RWPE2 (cell line): ENCODE measurements at places on chromosomes 1 and 21.

DNA sequence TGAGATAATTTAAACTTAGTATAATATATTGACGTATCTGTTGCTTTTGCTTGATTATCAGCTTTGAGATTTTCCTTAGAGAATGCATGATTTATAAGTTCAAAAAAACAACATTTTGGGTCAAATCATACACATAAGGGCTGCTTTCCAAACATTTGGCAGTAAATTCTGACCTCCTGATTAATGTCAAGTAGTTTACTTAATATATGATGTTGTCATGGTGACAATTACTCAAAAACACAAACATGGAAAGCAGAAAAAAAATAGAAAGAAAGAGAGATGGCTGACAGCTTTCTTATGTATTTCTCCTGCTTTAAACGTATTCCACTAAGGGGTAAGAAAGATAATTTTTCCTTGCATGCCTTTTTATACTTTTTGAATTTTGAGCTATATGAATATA, 258.2 kb upstream of the C1orf105 start:
- DNase-seq = no peak

DNA sequence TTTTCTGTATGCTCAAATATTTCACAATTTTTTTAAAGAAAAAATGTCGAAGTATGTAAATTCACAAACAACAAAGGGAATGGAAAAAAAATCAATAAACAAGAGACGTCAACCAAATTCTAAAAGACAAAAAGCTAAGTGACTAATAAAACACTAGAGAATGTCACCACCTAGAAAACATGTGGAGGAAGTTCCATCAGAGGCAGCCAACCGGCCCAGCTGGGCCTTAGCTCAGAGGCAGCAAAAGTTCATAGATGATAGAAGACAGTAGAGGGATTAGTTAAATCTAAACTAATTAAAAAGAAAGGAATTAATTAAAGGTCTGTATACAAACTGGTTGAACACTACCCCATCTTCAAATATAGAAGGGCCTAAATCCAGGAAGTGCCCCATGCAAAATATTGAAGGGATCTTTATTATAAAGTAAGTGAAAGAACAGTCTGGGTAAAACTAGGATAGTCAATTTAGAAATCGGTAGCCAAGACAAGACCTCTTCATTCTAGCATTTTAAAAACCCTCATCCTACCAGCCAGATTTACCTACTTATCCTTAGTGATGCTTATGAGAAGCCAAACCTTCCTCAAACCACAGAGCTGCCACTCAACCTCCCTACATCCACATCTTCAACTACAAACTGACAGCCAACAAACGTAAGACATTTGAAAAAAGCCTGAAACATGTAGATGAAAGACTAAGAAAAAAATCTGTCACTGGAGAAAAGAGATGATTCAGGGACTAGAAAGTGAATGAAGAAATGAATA, 23.7 kb downstream of the MRPL39 start:
- no peak for DNase-seq

DNA sequence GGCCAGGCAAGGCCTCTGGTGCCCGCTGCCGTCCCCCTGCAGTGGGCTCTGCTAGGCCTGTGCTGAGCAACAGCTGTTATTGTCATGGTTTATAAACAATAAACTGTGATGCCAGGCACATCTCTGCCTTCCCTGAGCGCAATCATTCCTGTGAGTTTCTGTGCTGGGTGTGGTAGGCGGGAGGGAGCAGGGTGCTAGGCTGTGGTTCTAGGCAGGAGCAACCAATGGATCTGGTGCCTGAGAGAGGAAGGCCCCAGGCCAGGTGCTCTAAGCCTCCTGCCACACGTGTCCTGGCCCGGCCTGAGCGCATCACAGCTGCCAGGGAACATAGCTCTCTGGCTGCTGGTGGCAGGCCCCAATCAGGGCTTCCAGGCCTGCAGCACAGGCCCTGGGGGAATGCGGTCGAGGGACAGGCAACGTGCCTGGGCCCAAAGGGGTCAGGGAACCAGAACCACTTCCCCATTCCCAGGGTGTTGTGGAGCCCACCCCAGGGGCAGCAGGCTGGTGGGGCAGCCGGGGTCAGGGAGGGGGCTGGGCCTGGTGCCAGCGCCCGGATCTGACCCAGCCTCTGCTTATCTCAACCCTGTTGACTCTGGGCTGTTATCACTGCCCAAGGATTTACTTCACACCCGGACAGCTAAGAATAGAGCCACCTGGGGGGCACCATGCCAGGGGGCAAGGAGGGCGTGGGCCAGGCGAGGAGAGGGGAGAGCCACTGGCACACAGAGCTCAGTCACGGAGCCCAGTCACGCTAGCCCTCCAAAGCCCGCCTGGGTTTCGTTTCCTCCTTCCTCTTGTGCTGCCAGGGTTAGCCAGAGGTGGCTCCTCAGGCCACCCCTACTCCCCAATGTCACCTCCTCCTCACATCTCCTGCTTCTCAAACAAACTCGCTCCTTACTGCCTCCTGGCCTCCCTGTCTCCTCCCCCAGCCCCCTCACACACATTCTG, 11.5 kb downstream of the TRIM46 start:
- no peak for DNase-seq

DNA sequence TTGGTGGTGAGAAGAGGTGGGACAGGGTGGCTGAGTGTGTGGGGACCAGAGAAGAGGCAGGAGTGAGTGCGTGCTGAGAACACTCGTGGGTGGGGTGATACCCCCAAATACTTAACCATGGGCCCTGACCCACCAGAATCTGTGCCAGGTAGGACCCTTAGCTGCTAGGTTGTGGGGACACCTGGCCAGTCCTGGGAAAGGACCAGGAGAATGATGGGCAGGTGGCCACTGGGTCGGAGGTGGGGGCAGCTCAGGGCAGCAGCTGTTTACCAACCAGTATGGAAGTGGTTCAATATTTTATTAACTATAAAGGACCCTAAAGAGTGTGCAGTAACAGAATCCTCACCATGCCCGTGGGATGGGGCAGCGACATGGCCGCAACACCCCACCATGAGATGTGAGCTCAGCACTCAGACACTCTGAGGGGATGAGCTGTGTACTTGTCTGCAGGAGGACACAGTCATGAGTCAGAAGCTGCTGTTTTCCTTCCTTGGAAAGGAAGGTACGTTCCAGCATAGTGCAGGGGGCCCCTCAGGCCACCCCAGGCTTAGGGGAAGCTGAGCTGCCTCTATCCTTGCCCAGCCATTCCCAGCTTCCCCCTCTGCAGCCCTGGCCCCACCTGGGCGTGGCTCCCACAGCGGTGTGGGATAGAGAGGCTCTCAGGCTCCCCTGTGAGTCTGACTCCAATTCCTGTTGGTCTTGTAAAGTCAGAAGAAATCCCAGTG, 25.4 kb downstream of the TEX35 start:
- DNase-seq = no peak

GRCh38 chr1:107993920-107994319, 28.9 kb upstream of the VAV3 start:
- DNase-seq = no peak

DNA sequence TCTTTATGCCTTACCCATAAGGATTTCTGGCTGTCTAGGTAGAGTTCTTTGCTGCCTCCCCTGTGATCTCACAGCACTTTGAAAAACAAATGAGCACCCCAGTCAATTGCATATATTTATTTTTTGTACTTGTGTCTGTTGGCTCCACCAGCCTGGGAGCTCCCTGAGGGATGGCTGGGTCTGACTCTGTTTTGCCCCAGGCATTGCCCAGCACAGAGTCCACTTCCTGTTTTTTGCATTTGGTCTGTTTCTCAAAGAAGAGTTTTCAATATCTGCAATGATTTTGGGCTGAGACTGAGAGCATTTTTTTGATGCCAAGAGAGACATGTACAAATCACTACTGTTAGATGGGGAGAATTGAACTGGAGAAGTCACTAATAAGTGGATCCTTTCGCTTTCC, 125.0 kb downstream of the FOXD2 start:
- no peak for DNase-seq

GRCh38 chr1:61149010-61149860, 66.9 kb downstream of the NFIA start:
- no peak for DNase-seq

DNA sequence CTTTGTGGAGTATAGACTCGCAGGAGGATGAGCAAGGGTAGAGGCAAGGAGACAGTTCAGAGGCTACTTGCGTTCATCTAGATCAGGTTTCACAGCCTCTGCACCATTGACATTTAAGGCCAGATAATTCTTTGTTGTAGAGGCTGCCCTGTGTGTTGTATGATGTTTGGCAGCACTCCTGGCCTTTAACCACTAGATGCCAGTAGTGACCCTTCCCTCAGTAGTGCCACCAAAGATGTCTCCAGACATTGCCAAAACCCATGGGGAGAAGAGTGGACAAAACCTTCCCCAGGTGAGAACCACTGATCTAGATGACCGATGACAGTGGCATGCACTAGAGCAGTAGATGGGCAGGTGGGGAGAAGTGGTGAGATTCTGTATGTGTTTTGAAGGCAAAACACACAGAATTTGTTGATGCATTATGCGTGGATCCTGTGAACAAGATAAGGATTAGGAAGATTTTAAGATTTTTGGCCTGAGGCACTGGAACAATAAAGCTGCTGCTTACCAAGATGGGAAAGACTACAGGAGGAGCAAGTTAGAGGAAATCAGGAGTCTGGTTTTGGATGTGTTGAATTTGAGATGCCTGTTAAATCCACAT, 9.9 kb upstream of the COG2 start:
- DNase-seq = no peak

GRCh38 chr1:33072707-33073106, 8.2 kb upstream of the AZIN2 start:
- DNase-seq = no peak

DNA sequence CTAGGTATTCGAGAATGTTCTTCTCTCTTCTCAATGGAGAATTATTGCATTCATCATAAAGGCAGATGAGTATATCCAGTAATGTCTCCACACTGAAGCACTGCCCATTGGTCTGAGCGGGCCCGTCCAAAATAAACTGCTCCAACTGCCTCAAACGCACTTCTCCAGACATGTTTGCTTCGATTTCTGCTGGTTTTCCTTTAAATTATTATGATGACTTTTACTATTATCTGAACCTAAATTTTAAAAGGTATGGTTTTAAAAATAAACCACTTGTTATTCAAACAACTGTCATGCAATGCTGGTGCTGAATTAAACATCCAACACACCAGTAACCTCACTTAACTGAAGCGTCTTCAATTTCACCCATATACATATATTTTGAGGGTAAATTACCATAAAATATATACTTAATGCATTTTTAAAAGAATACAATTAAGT, 1.3 kb downstream of the CDC42BPA start:
- DNase-seq = no peak
